Activated CD4-positive, alpha-beta T cell treated with anti-CD3 and anti-CD28 coated beads, Interleukin-2, amount 50 U/mL, for 24 hours (primary cell): ENCODE measurements at places on chromosomes 7 and 10.

- no peak for DNase-seq
These were observed 713 bp upstream of the GRIFIN start for GRCh38 chr7:2476776-2477446.

- DNase-seq: no peak
These were observed 194.7 kb downstream of the GALNT17 start for GRCh38 chr7:71326595-71326994.

- DNase-seq: no peak
These were observed 53.9 kb upstream of the NRP1 start for GRCh38 chr10:33388382-33388781.

GRCh38 chr10:35640474-35640873 lies 1.6 kb downstream of the FZD8 start:
- DNase-seq: no peak

- DNase-seq: no peak
These were observed 88.0 kb downstream of the DOCK1 start for GRCh38 chr10:126993208-126993607.

DNA sequence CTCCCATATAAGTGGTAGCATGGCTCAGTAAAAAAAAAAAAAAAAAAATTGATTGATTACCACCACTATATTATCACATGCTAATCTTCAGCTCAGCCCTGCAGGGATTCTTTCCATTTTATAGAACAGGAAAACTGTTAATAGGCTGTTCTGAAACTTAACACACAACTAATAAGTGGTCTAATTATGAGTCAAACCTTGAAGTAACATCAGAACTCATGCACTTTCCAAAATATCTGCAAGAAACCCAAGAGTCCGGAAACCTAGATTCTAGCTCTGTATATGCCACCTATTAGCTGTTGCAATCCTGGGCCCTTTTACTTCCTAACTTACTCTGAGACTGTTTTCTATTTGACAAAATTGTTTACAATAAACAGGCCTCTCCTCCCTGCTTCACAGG lies 23.9 kb downstream of the SEM1 start:
- no peak for DNase-seq

DNA sequence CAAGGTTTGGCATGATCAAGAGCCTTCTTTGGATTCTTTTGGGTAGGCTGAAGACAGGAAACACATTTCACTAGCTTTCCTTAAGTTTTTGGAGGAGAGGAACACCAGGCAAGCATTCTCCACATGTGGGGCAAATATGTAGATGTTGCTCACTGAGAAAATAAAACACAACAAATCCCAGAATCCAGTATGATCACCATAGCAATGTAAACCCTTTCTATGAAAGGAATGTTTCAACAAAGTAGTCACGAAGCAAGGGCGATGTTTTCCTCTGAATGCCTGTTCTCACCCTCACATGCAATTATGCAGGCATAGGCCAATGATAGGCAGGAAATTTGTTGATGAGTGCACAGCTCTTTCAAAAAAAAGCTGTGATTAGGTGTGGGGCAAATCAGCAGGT lies 20.5 kb upstream of the CEP41 start:
- DNase-seq: no peak

GRCh38 chr7:112056409-112056808 lies 149.8 kb downstream of the DOCK4 start:
- no peak for DNase-seq

GRCh38 chr10:84077768-84078167 lies 61.5 kb upstream of the GHITM start:
- no peak for DNase-seq

DNA sequence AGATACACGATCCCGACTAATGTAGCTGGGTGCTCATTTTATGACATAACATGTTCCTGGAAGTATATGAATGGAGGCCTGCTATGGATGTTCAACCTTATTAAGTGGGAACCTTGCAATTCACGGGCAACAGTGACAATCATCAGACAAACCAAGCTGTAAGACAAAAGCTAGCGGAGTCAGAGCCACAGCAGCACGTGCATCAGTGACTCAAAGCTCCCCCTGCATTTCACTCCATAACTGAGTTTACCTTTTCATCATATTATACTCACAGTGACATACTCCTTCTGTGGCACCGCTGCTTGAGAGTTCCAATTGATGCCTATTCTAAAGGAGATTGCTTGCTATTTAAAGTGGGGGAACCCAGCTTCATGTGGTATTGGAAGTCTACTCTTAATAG lies 176.0 kb upstream of the PITRM1 start:
- no peak for DNase-seq

- DNase-seq: no peak
These were observed 680.7 kb downstream of the SUGCT start for GRCh38 chr7:40815512-40815911.

DNA sequence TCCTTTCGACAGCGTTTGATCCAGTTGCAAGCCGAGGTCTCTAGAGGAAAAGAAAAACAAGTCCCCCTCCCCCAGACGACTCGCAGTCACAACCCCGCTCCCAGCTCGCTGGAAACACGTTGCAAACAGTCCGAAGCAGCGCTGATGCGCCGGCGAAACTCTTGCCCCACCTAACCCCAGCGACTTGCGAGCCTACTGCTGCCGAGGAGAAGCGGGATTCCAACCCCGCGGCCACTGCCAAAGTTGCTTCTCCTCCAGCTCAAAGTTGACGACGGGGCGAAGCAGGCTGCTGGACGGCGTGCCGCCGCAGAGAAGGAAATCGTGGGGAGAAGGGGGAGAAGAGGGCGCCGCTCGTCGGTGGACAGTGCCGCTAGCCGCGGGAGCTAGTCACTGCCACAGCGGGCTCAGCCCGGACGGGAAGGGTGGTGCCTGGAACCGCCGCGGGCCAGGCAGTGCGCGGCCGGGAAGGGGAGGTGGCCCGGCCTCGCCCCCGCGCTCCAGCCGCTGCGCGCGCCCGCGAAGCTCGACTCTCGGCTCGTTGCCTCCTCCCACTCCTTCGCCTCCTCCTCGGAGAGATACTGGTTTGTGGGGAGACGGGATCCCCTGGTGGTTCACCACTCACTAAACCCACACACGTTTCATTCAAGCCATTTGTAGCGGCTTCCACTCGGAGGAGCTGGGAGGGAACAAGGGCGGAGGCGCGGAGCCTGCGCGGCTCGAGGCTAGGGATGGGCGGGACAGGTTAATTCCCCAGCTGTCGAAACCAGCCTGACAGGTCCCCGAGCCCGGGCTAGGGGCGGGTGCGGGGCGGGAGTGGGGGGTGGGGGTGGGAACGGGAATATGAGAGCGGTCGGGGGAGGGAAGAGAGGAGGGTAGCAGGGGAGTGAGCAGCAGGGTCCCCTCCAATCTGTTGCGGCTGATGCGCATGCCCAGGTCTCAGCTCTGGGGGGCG lies at the start of gene GPR37:
Gene GPR37, minus strand, starts transcription at position 392 of the 952 bp plus-strand sequence. CDS start 816 bp downstream, outside the sequence.
- DNase-seq: no peak

DNA sequence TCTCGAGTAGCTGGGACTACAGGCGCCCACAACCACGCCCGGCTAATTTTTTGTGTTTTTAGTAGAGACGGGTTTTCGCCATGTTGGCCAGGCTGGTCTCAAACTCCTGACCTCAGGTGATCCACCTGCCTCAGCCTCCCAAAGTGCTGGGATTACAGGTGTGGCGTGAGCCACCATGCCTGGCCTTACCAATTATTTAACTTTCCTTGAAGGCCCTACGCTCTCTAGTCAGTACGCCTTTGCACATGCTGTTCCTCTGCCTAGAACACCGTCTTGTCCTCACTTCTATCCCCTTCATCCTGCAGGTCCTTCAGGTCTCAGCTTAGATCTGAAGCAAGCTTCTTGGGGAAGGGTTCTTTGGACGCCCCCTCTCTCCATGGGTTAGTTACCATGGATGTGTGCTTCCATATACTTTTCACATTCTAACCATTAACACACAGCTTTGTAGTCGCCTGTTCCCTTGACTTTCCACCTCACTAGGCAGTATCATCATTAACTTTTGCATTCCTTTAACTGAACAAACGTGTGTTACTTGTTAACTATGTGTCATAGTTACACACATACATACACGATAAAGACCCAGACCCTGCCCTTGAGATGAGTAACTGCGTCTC lies 592 bp upstream of the ATP6V1F start:
- no peak for DNase-seq

- DNase-seq: no peak
These were observed 41.2 kb downstream of the CHCHD3 start for GRCh38 chr7:133040674-133041073.

- DNase-seq: no peak
These were observed 1180.4 kb downstream of the CNTNAP2 start for GRCh38 chr7:147296986-147297385.

DNA sequence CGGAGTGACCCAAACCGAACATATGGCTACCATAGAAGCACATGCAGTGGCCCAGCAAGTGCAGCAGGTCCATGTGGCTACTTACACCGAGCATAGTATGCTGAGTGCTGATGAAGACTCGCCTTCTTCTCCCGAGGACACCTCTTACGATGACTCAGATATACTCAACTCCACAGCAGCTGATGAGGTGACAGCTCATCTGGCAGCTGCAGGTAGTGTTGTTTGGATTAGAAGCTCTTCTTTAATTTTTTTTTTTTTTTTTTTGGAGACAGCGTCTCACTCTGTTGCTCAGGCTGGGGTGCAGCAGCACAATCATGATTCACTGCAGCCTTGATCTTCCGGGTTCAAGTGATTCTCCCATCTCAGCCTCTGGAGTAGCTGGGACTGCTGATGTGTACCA lies 45.8 kb downstream of the NRF1 start:
- DNase-seq: no peak

- no peak for DNase-seq
These were observed 556.5 kb upstream of the LRRN3 start for GRCh38 chr7:110534241-110534931.

GRCh38 chr10:70405037-70405824 lies 1.3 kb downstream of the EIF4EBP2 start:
- no peak for DNase-seq

DNA sequence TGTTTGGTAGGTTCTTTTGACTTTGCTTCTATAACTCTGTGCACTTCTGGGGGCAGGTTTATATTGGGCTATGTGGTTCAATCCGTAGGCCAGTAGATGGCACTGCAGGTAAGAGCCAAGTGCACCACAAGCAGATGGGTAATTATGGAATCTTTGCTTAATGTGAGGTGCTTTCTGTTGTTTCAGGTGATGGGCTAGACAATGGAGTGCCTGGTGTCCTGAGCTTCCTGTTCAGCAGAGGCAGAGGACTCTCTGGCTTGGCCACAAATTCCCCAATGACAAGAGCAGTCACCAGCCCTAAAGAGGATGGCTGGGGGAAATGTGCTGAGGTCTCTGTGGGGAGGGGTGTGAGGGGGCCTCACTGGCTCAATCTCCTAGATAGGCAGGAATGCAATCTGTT lies 455.0 kb downstream of the CCSER2 start:
- no peak for DNase-seq

DNA sequence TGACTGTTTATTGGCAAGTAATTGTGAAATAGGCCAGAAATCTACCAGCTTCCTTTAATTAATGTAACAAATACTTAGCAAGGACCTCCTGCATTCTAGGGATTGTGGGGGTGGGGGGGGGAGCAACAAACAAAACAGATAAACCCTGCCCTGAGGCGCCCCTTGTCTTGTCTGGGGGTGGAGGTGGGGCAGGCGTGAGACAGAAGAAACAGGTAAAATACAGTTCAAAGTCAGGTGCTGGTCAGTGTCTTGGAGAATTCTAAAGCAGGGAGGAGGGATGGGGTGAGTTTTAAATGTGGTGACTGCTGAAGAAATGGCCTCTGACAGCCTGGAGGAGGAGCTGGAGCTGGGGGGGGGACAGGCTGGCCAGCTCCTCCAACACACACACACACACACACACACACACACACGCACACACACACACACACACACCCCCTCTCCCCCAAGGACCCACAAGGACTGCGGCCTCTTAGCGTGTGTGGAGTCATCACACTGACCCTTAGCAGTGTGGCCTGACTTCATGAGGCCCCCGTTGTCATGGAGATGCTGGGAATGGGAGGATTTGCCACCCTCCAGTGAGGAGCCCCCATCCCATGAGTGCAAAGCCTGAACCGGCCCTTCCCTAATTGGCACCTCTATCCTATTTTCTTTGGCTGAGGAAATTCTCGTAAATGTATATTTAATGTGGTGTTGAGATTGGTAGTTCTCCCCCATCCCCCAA lies 190.4 kb downstream of the MGMT start:
- DNase-seq: no peak

GRCh38 chr10:35632027-35632426 lies 10.1 kb downstream of the FZD8 start:
- no peak for DNase-seq

DNA sequence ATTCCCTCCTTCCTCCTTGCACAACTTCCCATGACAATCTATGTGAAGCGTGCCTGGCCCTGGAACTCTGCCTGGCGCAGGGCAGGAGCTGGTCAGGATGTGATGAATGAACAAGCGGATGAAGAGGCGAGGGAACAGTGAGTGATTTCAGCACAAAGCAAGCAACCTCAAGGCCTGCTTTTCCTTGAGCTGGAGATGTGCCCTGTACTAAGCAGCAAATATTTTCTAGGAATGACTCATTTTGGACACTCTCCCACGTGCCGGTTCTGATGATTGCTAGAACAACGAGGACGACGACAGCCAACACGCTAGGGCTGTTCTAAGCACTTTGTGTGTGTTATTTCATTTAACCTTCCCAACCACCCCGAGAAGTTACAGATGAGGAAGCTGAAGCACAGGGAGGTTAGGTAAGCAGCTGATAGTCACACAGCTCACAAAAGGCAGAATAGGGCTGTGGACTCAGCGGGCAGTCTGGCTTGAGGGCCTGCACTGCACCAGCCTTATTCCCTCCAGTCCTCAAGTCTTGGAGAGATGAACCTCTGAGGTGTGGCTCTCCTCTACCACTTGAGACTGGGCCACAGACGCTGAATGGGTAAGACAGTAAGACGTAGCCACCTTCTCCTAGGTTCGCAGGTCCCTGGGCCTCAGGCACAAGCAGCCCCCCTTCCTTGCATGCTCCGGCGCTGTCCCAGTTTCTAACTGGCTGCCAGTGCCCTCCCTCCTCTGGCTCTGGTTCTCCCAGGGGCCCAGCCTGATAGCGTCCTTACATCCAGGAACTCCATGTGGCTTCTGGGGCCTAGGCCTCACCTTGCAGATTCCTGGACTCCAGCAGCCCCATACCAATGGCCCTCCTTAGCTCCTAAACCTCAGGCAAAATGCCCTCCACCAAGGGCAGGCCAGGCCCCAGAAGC lies 59.0 kb downstream of the YKT6 start:
- no peak for DNase-seq
